ENCODE measurements at places on chromosomes 3 and 15.

DNA sequence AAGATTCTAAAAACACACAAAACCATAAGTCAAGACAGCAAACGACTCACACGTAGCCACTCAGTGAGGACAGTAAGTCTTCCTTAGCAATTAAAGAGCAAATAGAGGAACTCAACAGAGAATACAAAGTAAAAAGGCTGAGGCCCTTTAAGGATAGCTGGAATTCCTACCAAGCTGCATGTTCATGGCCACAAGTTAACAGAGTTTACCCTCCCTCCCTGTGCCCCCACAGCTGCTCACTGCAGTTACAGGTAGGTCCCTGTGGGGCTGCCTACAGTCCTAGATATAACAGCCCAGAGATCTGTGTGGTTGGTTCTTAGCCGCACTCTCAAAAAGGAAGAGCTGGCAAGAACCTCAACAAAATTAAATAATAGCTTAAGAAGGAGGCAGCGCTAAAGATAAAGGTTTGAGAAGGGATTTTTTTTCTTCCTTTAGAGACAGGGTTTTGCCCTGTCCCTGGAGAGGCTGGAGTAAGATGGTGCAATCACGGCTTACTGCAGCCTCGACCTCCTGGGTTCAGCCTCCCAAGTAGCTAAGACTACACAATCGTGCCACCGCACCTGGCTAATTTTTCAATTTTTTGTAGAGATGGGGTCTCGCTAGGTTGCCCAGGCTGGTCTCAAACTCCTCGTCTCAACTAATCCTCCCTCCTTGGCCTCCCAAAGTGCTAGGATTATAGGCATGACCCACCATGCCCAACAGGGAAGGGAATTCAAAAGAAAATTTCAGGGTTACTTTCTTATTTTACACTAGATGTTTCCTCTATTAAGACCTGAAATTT lies 19.3 kb downstream of the SFMBT1 start:
- DNase-seq, result no peak

DNA sequence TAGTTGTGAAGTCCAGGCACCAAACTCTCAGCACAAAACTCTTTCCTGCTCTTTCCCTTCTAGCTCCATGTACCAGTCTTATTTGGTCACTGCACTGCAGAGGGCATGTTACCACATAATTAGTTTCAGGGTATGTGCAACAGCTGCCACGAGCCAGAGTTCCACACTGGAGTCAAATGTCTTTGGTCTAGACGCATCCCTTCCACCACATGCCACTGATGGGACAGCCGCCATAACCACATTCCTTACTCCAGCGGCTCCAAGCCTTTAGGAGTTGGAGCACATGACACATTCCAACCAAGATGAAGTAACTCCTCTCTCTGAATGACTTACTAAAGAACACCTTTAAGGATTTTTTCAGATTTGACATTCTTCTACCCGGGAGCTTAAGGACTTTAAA lies 153.4 kb downstream of the ERC2 start:
- no peak for DNase-seq

GRCh38 chr3:188559072-188559429 lies 405.1 kb downstream of the LPP start:
- no peak for DNase-seq

DNA sequence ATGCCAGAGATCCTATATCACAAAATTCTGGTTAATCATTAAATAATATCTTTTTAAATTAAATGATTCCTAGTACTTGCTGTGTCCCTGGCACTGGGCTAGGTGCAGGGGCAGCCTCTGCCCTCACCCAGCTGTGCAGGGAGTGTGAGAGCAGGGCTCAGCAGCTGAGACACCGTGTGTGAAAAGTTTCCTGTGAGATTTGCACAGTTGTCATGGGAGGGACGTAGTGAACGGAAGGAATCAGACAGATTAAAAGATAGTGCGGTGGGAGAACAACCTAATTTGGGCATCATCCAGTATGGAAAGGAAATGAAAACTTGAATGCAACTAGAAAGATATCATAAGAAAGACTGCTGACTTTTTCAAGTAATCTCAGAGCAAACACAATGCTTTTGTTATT lies 204.1 kb downstream of the SSR3 start:
- DNase-seq, result no peak

- DNase-seq, result no peak
Observed at GRCh38 chr3:125525153-125525552, 5.2 kb upstream of the SNX4 start.

- DNase-seq, result no peak
Observed at GRCh38 chr3:94405258-94406035, 342.6 kb downstream of the NSUN3 start.

- DNase-seq, result no peak
Observed at GRCh38 chr3:145780301-145780700, 380.7 kb downstream of the PLOD2 start.

- DNase-seq, result no peak
Observed at GRCh38 chr15:35813573-35813972, 267.6 kb upstream of the DPH6 start.

DNA sequence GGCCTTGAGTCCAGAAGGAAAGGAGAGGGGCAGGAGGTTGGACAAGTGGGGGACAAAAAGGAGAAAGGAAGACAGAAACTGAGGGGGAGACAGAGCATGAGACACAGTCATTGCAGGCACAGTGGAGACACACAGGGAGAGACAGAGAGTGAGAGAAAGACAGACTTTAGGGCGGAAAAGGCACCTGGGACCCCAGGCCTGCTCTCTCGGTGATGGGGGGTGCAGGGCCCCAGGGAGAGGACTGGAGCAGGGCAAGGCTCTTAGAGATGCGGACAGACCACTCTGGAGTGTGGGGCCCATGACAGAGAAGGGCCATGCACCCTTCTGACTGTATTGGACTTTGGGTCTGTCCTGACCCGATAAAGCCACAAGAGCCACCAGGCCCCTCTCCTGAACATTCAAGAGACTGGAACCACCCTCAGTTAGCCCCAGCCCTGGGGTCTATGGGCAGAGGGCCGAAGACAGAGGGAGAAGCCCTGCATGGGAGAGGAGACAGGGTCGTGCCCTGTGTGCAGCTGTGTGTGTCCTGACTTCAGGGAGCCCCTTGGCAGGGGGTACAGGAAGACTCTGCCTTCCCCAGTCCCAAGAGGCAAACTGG lies 12.5 kb downstream of the PLCD1 start:
- DNase-seq, result no peak

- no peak for DNase-seq
Observed at GRCh38 chr15:76986743-76987142, 8.2 kb upstream of the PSTPIP1 start.

DNA sequence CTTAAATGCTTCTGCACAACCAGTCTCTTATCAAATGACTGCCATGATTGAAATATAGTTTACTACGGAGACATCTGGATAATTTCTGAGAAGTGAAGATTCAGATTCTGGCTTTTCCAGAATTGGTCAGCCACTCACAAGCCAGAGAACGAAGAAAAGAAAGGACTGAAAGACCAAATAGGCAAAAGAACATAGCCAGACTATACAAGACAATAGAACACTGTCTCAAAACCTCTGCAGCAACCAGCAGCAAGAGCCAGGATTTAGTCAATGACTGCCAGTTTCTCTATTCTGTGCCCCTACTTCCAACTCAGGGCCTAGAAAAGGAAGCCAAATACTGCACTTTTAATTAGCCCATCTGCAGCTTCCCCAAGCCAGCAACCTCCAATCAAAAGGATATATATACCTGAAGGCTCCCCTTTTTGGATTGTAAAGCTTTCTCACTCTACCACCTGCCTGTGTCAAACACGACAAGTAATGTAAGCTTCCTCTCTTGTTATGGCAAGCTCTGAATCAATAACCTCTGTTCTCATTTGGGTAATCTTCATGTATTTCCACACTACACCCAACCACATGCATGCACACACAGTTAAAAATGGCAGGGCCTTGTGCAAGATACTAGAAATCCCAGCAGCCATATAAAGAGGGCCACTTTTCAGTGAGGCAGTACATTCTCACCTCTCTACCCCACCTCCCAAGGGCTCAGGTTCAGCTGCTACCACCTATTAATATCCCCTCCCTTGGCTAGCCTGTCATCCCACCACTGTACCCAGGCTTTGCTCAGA lies 97.1 kb downstream of the ERC2 start:
- no peak for DNase-seq

DNA sequence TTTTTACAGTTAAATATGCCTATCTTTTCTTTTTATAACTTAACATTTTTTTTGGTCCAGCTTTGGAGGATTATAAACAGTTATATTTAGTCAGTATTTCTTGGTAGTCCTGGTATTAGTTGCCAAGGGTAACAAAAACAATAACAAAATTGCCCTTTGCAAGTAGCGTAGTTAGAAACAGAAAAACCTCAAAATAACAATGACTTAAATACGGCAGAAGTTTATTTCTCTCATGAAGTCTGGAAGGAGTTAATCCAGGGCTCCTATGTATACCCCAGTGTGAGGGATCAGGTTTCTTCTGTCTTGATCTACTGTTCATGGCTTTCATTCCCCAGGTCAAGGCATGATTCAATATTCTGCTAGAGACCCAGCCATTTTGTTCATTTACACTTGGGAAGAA lies 14.1 kb upstream of the MYH15 start:
- no peak for DNase-seq

GRCh38 chr3:112448939-112449338 lies 50.3 kb downstream of the BTLA start:
- DNase-seq, result no peak

GRCh38 chr3:37725842-37726241 lies 135.8 kb upstream of the CTDSPL start:
- DNase-seq, result no peak

Data from stimulated activated CD8-positive, alpha-beta memory T cell treated with anti-CD3 and anti-CD28 coated beads, Interleukin-7, amount 100 ng/mL, for 48 hours (primary cell).